H7 (cell line): ENCODE measurements at places on chromosomes 3 and 15. TPM values are rescaled to one million over a fixed set of nuclear protein-coding genes. Genes with fewer than 3 reads are reported as not detected.
A peak's percentile ranks its signal among the peaks of the same experiment; 100 is the strongest.

DNA sequence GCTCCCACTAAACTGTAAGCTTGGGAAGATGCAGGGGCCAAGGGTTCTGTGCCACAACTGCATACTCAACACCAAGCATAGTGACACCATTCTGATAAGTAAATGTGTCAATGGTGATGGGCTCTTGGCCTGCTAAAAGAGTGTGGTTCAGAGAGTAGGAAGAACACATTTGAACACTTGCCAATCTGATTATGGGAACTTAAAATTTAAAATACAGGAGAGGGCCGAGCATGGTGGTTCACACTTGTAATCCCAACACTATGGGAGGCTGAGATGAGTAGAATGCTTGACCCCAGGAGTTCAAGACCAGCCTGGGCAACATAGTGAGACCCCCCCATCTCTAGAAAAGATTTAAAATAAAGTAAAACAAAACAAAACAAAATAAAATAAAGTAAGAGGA lies 34.1 kb downstream of the PTPN9 start:
- no peak for DNase-seq

- no peak for DNase-seq
Observed at GRCh38 chr3:182902236-182902635, 78.1 kb downstream of the DCUN1D1 start.

- DNase-seq, result no peak
Observed at GRCh38 chr3:177642042-177642803, 444.9 kb upstream of the TBL1XR1 start.

- no peak for DNase-seq
Observed at GRCh38 chr3:160831401-160831800, 75.4 kb downstream of the PPM1L start.

DNA sequence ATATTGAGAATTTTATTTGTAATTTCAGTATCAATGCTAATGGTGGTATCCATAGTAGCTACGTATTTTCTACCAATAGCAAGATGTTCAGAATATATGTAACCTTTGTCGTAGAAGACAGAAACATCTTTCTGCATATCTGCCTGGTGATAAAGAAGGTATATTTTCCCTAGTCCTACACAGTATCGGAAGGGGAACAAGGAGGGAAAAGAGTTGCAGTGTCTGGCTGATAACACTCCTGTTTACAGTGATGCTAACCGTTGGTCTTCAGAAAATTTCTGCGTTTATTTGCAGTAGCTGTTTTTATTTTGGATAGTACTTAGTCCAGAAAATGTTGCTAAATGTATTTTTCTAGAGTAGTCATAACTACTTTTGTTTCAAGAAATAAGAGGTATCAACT lies 25.2 kb downstream of the TSC22D2 start:
- DNase-seq, result no peak

DNA sequence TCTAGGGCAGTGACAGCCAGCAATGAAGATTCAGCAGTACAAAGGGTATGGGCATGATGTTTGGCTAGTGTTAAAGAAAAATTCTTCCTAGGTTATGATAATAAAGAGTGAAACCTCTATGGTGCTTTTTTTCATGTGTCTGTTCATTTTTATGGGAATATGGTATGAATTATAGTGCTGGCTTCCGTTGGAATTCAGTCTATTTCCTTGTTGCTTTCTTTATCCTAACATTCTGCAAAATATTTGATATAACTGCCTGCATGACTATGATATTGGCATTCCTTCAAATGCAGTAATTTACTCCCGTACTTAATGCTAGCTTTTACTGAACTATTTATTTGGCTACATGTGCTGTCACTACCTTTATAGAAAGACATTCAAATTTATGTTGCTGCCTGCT lies 57.6 kb upstream of the ATP11B start:
- DNase-seq, result no peak

GRCh38 chr15:91122296-91122695 lies 22.2 kb downstream of the SV2B start:
- DNase-seq, result no peak

GRCh38 chr15:59300618-59301139 lies 72.0 kb downstream of the MYO1E start:
- no peak for DNase-seq

GRCh38 chr15:78206326-78207109 lies 27.8 kb downstream of the ACSBG1 start:
- peak; percentile 31 for DNase-seq

Gene GRM2
- 2.4 and 3.8 TPM in 2 replicates for total RNA-seq

Gene TTLL13
- total RNA-seq, result 0.07 and 0.14 TPM in 2 replicates

Gene BUB1B
- total RNA-seq, result 87.4 and 126 TPM in 2 replicates

Gene FETUB
- total RNA-seq, result not detected in 2 replicates

Gene CCDC9B
- total RNA-seq, result 0.03 and 0.18 TPM in 2 replicates

Gene IL17RC
- 11.6 and 15.3 TPM in 2 replicates for total RNA-seq
